ENCODE measurements at places on chromosomes 1 and 21.

DNA sequence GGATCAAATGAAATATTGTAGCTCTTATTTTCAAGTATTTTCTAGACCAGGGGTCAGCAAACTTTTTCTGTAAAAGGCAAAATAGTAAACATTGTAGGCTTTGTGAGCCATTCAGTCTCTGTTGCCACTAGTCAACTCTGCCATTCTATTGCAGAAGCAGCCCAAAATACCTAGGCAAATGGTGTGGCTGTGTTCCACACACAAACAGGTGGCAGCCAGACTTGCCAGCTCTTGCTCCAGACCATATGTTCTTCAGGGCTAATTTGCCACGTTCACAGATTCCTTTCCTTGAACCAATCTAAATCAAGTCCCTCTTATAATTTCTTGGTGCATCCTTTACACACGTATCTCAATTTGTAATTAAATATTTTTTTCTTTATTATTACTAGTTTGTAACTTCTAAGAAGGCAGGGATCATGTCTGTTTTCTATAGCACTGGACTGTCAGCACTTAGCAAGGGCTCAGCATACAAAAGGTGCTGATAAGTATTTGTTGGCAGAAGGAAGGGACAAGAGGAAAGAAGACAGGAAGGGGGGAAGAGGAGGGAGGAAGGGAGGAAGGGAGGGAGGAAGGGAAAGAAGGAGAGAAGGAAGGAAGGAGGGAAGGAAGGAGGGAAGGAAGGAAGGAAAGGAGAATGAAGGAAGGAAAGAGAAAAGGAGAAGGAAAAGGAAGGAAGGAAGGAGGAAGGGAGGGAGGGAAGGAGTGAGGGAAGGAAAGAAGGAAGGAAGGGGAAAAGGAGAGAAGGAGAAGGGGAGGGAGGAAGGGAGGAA lies 106.5 kb upstream of the EDEM3 start:
- no peak for DNase-seq

DNA sequence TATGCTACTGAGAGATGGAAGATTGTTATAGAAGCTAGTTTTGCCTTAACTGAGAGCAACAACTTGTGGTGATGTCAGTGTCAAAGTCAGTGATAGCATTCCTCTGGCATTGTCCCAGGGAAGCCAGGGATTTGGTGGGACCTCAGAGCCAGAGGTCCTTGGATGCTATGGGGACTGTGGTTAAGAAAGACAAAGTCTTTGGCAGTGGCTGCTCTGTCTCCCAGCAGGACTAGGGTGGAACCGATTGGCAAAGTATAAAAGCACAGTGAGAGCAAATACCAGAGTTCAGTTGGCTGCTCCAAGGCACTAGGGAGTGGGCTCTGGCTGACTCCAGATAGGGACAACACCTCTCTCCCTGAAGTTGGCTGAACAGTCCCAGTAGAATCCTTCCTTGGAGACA lies 104.8 kb downstream of the GDAP2 start:
- DNase-seq, result no peak

GRCh38 chr1:72109916-72110315 lies 172.4 kb downstream of the NEGR1 start:
- no peak for DNase-seq

GRCh38 chr1:209260136-209260535 lies 323.4 kb upstream of the CAMK1G start:
- no peak for DNase-seq

DNA sequence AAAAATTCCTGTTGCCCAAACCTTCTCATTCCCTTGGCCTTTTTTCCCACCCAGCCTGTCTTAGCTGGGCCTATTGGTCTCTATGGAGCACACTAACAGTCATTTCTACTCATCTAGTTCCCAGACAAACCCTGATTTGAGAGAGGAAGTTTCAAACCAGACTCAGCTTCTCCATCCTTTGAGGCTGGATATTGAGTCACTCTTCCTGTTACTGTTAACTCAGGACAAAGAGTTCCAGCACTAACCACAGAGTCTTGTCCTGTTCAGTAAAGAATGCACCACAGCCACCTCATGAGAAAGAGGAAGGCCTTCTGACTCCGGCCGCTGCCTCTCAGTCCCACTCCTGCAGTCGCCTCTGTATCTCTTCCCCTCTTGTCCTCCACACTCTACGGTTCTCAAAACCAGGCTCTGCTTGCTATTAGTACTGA lies 137.8 kb downstream of the PTPRC start:
- DNase-seq, result no peak

- no peak for DNase-seq
Observed at GRCh38 chr1:218646288-218646687, 301.2 kb downstream of the TGFB2 start.

- no peak for DNase-seq
Observed at GRCh38 chr1:200415227-200415626, 5.4 kb upstream of the ZNF281 start.

- DNase-seq, result no peak
Observed at GRCh38 chr1:89023026-89023425, 360 bp upstream of the GBP3 start.

DNA sequence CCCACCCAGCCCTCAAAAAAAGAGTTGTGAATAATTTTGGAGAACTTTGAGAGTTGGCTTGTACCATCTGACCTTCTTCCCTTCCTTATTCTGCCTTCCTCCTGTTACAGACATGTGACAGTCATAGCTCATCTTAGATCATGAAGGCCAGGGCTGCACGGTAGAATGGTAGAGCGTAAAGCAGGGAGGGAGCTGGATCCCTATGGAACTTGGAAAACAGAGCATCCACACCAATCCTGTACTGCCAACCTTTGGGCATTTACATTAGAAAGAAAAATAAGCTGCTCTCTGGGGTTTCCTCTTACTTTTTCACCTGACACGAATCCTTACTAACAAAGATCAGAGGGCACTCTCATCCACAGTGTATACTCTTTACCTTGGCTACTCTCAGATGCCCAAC lies 121.5 kb downstream of the GPR52 start:
- no peak for DNase-seq

GRCh38 chr1:97006044-97006661 lies 284.6 kb downstream of the PTBP2 start:
- no peak for DNase-seq

DNA sequence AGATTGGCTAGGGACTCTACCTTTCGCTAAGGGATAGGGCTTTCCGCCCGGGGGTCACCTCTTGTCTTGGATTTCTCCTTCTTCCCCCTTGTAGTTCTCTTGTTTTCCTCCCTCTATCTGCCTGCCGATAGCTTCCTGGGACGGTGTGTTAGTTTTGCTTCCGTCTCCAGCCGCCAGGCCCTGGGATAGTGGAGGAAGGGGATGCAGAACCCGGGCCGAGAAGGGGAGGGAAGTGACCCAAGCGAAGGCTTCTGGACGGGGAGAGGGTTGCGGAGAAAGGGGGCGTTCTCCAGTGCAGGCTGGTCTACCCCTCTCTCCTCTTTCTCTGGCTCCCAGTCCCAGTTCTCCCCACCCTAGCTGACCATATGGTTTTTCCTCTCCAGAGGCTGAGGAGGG lies 871 bp downstream of the TUFT1 start:
- no peak for DNase-seq
